Right renal pelvis (tissue), 4 donors: ENCODE measurements at places on chromosomes 2 and 18.

GRCh38 chr2:47339745-47340541 is 63.0 kb upstream of the MSH2 start:
- no peak for DNase-seq

- no peak for DNase-seq
Observed at GRCh38 chr18:78130232-78131195, 849.1 kb upstream of the SALL3 start.

DNA sequence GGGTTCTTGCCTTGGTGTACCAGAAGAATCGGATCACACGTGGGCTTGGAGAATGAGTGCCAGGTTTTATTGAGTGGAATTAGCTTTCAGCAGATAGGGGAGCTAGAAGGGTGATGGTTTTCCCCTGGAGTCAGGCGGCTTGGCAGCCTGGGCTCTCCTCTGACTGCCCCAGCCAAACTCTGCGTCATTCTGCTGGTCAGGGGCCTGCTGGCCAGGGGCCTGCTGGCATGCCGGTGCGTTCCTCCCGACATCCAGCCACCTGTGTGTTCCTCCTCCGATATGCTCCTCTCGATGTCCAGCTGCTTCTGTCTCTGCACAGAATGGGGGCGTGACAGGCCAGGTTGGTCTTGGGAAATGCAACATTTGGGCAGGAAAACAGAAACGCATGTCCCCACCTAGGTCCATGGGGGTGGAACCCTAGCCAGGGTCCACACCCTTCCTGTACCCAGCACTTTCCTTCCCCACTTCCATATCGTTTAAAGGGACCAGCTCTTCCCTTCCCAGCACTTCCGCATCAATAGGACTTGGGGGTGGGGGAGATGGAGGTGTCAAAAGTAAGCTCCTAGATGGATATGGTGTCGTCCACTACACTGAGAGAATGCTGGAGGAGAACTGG is 85.3 kb downstream of the VWA3B start:
- no peak for DNase-seq

- no peak for DNase-seq
Observed at GRCh38 chr2:191597186-191597751, 80.7 kb upstream of the NABP1 start.

- no peak for DNase-seq
Observed at GRCh38 chr2:232075080-232075479, 113.6 kb downstream of the DIS3L2 start.
